ENCODE measurements at places on chromosomes 16 and 17.

DNA sequence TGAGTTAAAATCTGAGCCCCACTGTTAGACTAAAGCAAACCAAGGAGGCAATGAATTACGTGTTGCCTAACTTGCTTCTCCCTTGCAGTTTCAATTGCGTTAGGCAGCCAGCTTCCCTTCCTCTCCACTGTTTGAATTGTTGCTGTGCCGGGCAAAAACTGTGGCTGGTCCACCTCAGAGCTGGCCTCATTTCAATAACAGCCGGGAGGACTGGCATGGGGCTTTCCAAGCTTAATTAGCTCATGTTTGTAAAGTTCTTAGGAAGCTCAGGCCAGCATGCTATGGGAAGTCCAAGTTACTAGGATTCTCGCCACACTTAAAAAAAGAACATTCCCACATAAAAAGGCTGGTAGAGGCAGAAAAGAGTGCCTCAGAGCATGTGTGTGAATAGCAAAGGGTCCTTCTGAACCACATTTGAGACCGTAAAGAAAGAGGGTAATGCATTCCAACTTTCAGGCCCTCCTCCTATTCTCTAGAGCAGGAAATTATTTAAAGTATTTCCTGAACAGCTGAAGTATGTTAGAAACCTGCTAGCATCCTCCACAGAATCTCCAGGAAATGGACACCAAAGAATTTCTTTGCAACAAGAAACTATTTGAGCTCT lies 79.0 kb upstream of the SMURF2 start:
- no peak for DNase-seq

- no peak for DNase-seq
Measured at GRCh38 chr17:50952013-50952412, 85.9 kb upstream of the TOB1 start.

- no peak for DNase-seq
Measured at GRCh38 chr16:28181515-28181914, 30.2 kb downstream of the XPO6 start.

- no peak for DNase-seq
Measured at GRCh38 chr17:63136369-63137012, 170.5 kb downstream of the TANC2 start.

DNA sequence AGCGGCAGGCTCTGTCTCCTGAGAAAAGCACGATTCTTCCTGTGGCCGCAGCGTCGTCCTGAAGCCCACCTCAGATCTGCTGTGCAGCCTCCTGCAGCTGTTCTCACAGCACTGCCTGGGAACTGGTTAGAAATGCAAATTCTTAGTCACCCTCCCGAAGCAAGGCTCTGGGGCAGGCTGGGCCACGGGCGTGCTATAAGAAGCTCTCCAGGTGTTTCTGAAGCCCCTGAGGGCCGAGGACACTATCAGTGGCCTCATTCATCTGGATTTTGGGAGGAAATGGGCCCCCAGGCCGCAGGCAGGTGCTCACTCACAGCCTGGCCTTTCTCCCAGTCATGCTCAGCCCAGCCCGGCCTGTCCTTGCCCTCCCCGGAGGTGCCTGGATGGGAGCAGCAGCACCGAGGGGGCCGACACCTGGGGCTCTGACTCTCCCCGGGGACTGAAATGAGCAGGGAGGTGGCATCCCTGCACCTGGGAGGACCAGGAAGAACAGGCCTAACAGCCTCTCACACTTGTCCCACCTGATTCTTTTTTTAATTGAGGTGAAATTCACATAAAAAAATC lies 10.4 kb upstream of the NLRC3 start:
- DNase-seq = no peak

- no peak for DNase-seq
Measured at GRCh38 chr17:18958611-18959010, 6.6 kb downstream of the SLC5A10 start.
